ENCODE measurements at places on chromosomes 1 and 21. TPM values are rescaled to one million over a fixed set of nuclear protein-coding genes. Genes with fewer than 3 reads are reported as not detected.

DNA sequence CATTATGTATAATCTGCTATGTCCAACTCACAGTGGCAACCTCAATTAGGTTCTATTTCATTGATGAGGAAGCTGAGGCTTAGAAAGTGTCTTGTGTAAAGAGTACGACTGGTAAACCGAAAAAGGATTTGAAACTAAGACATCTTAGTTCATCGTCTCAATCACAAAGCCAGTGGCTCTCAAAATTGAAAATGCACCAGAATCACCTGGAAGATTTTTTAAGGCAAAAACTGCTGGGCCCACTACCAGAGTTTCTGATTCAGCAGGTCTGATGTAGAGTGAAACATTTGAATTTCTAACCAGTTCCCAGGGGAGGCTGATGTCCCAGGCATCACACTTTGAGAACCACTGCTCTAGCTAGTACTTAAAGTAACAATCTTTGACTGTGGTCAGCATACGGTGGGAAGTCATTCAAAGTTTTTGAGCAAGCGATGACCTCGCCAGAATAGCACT, 5.2 kb upstream of the LRRC53 start:
- no peak for DNase-seq

GJB4 gene
- not detected for total RNA-seq

LRRC42 gene
- total RNA-seq, result 36.3 TPM

DNA sequence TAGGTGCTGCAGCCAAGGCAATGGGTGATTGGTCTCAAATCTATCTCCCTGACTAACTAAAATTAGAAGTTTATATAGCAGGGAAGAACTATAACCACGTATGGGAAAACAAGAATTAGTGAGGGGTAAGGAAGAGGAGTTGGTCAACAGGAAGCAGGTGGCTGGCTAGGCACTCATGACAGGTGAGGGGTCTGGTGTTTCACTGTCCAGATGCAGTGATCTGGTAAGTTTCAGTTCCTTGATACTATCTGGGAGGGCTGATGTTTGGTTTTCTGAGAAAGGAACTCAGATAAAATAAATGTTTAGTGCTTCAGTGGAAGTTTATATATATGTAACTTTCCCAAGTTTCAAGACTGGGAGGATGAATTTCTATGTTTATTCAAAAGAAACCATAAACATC, 11.6 kb upstream of the POU2F1 start:
- no peak for DNase-seq

DNA sequence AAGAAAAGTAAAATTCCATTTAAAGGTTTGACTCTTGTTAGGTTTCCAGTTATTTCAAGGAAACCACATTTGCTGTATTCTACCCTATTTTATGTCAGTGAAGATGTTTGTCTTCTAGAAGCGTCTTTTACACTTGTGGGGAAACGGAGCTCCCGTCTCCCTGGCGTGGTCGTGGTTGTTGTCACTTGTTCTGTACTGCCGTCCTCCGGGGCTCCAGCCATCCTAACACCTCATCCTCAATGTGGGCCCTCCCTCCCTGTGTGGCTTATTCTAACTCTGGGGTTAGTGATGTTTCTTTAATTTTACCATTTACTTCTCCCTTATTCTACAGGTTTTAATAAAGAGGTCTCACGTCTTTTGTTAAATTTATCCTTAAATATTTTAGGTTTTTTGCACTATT, 52.7 kb upstream of the DIP2A start:
- no peak for DNase-seq

All from H9 (cell line).